ENCODE measurements at places on chromosomes 7 and 10.

DNA sequence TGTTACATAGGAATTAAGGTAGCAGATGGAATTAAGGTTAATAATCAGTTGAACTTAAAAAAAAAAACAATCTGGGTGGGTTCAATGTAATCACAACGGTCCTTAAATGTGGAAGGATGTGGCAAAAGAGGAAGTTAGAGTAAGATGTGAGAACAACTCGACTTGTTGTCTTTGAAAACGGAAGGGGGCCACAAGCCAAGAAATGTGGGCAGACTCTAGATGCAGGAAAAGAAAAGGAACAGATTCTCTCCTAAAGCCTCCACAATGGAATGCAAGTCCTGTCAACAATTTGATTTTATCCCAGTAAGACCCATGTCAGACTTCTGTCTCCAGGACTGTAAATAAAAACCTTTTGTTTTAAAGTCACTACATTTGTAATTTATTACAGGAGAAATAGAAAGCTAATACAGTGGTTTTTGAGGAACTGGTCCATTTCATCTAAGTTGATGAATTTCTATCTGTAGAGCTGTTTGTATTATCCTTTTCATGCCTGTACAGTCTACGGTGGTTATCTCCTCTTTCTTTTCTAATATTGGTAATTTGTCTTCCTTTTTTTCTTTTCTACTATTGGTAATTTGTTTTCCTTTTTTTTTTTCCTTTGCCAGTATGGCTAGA lies 8.6 kb downstream of the MCMBP start:
- DNase-seq = no peak

DNA sequence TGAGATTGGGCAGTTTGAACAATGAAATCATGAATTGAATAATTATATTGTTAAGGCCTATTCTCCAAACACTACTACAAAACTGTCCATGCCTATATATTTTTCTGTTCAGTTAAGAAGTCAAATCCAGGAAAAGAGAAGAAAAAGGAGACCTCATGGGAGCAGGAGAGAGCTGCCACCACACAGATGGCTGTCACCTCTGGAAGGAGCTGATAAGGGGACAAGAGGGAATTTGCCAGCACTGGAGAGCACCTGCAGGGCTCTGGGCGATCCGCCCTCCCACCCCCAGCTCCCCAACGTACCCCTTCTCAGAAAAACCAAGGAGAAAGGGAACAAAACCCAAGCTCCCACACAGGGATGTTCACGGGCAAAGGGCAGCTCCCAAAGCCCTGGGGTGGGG lies 227.8 kb downstream of the TNS3 start:
- DNase-seq = no peak

- no peak for DNase-seq
These were observed 44.9 kb upstream of the CNPY1 start for GRCh38 chr7:155591055-155591775.

GRCh38 chr7:118184565-118184940 lies 589 bp downstream of the LSM8 start:
- DNase-seq = no peak

GRCh38 chr10:110045772-110046171 lies 38.0 kb downstream of the ADD3 start:
- no peak for DNase-seq

- DNase-seq = no peak
These were observed 193.7 kb downstream of the GFRA1 start for GRCh38 chr10:116079355-116079754.

DNA sequence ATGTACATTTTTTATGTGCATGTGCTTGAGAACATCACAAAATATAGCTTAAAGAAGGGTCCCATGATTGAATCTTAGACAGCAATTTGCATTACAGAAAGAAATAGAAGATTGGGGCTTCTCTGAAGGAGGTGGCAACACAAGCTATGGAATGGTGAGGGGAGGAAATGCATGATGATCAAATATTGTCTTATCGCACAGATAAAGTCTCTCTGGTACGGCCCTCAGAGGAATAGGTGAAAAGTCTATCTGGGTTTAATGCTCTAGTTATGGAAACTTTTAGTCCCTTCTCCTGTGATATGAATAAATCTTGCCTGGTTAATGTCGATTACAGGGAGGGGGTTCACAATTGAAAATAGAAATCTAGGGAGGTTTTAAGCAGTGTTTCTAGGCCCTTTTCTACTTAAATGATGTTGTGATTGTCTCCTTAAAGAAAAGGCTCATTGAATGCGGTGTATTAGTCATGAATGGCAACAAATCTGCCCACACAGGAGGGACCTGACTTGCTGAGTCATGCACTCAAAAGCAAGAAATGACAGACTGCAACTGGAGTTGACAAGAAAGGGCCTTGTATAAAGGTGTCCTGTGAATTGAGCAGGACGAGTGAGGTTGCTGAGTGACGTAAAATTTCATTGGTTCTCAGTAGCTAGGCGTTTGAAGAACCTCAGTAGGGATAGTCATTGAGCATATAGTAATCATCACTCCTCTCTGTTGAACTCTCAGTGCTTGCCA lies 133.4 kb upstream of the CSTF2T start:
- peak; percentile 63 for DNase-seq

- DNase-seq = no peak
These were observed 5.1 kb downstream of the GNA12 start for GRCh38 chr7:2838873-2839578.

DNA sequence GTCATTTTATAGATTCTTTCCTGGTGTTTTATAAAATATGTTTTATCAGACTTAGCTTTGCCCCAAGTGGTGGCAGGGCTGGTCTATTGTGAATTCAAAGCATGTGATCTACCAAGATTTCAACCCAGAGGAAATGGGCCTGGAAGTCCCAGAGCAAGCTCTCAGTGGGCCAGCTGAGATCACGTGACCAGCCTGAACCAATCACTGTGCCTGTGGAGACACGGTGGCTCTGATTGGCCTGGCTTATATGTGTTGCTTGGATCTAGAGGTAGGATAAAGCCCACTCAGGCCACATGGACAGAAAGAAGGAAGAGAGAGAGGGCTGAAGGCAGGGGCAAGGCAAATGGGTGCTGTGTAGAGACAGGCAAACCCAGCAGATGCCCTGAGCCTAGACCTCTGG lies 65.5 kb upstream of the GATA3 start:
- DNase-seq = no peak

- no peak for DNase-seq
These were observed 728.3 kb upstream of the PHF14 start for GRCh38 chr7:10245406-10245805.

DNA sequence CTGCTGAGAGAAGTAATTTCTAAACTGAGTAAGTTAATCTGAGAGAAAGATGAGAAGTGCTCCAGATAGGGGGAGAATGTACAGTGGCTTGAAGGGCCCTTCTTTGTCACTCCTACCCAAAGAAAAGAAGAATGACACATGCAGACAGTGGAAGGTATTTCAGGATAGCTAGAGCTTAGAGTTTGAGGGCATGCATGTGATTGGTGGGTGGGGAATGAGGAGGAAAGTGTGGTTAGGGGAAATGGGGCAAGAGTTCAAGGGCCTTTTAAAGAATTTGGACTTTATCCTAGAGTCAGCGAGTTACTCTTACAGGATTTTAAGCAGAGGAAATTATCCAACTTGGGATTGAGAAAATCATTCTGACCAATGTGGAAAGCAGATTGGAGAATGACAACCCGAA lies 50.0 kb downstream of the ANLN start:
- DNase-seq = no peak

DNA sequence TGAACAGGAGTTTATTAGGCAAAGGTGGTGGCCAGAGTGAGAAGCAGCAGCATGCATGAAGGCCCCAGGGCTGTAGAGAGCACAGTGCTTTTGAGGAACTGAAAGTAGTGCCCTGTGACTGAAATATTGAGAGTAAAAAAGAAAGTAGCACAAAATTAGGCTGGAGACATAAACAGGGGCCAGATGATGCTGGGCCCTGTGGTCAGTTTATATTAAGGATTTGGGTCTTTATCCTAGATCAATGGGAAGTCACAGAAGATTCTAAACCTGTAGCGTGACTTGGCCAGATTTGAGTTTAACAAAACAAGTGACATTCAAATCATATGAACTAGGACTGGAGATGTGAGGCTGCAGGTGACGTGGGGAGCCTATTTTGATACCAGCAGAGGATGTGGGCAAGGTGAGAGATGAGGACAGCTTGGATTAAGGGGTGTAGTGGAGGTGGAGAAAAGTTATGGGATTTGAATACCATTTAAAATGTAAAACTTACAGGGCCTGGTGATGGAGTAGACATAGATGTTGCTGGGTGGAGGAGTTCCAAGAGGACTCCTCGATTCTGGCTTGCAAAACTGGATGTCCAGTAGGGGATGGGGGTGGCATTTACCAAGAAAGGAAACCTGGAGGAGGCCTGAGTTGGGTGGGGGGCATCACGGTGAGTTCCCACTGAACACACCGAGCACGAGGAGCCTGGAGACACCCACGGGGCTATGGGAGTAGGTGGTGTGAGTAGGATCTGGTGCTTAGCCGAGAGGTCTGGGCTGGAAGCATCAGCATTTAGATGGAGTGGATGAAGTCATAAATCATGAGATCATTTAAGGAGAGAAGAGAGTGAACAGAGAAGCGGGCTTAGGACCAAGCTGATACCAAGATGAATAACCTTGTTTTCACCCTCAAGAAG lies 52.8 kb downstream of the HHEX start:
- DNase-seq = no peak

- DNase-seq = no peak
These were observed 15.2 kb downstream of the SRI start for GRCh38 chr7:88204525-88205110.

Measured in skeletal muscle cell (primary cell).